ENCODE measurements at places on chromosomes 7 and 10.

DNA sequence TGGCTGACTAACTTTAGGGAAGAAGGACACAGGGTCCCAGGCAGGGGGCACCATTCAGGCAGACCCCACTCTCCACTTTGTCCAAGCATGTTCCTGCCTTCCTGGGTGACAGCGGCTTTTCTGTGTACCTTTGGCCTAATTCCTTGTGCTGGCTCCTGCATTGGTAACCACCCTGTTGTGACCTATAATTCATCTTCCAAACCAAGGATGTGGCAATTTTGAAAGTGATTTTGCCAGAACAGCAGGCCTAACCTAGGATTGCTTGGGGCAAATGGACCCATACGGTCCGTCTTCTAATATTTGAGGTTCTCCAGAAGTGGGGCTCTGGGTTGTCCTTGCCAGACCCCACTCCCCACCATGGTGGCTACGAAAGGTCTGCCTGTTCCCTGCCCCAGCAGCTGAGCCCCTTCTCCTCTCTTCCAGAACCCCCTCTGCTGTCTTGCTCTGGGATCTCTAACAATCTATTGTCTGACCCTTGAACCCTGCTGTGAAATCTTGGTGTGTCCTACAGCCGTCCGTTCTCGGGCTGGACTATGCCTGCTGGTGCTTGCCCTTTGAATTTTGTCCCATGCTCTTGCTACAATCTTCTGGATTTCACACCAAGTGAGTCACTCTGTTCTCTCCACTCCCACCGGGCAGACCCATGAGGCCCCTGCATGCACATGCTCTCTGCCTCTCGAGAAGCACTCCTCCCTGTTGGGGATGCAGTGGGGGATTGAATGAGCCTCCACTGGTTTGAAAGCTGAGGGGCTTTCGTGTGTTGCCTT, 316.0 kb downstream of the CXCL12 start:
- DNase-seq: no peak

- no peak for DNase-seq
These were observed 35.9 kb downstream of the UPF2 start for GRCh38 chr10:12006671-12007070.

GRCh38 chr7:70383066-70383782, 748.7 kb upstream of the GALNT17 start:
- DNase-seq: no peak

GRCh38 chr10:9437131-9437530, 1382.6 kb downstream of the GATA3 start:
- no peak for DNase-seq

- peak; percentile 89 for DNase-seq
These were observed 246.1 kb downstream of the KLF6 start for GRCh38 chr10:3538656-3539531.

DNA sequence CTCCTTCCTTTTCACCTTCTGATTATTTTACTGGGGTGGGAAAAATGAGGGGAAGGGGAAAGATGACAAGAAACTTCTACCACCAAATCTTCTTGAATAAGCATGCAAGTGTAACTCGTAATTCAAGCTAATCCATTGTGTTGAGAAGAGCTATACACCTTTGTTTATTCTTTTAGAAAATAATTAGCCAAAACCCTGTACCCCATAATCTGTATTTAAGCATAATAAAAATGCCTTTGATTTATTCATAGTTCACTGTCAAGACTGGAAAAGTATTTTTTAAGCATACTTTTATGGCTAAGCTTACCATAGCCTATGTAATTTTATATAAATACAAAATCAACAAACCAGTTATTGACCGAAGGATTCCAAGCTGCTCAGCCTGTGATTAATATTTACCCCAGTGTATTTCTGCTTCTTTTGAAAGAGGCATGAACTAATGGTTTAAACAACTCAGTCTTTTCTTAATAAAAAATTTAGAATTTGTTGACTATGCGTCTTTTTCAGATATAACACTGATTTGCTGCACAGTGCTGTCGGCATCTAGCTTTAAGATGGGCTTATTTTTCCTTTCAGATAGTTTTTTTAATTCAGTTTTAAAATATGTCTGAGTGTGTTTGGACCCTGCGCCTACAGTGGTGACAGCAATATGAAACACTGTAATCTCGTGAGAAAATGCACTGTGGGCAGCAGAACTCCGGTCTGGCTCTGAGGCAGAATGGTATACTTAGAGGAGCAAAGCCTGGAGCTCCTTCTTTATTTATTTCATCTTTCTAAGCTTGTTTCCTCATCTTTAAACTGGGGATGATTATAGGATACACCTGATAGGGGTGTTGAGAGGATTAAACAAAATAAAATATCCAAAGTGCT, 238.8 kb upstream of the LRGUK start:
- DNase-seq: no peak

- no peak for DNase-seq
These were observed 304.7 kb upstream of the AOAH start for GRCh38 chr7:37028909-37029440.

DNA sequence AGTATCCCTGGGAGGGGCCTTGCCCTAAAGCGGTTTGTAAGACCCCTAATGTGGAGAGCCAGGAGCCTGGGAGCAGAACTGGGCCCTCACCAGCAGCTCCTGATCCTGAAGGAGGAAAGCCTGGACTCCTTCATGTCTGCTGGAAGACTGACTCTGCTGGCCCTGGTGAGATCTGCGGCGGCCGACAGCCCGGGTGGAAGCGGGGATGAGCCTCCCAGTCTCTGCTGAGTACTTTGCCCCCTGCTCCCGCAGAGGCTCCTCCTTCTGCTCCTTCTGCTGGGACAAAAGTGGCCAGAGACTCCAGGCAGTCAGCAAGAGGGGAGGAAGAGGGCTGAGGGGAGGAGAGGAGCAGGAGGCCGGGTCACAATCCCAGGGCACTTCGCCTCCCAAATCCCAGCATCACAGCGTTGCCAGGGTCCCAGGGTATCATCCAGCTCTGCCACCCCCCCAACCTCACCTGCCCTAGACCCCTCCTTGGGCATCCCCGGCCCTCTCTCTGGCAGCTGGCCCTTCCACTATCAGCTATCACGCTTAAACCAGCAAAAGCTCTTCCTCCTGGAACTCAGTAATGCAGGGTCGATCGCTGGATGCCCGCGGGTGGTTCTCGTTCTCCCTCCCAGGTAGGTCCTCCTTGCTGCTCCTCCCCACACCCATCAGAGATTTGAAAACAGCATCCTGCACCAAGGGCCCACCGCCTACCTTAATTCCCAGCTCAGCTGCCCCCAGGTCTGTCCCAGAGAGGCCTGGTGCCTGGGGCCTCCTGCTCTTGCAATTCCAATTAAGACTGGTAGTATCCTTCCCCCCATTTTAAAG, 7.9 kb downstream of the TBATA start:
- DNase-seq: no peak

GRCh38 chr10:70600512-70601395, 1.8 kb downstream of the PRF1 start:
- no peak for DNase-seq

GRCh38 chr10:103958996-103959395, 7.9 kb upstream of the SLK start:
- no peak for DNase-seq

- DNase-seq: no peak
These were observed 224.6 kb upstream of the PITRM1 start for GRCh38 chr10:3397231-3397630.

GRCh38 chr10:12481924-12482323, 132.6 kb downstream of the CAMK1D start:
- DNase-seq: no peak

- DNase-seq: no peak
These were observed 611.2 kb upstream of the MGMT start for GRCh38 chr10:128855618-128856428.

GRCh38 chr10:89666138-89666537, 21.1 kb upstream of the PANK1 start:
- no peak for DNase-seq

GRCh38 chr7:47478017-47478344, 103.9 kb downstream of the TNS3 start:
- no peak for DNase-seq

- no peak for DNase-seq
These were observed 25.7 kb downstream of the ELN start for GRCh38 chr7:74053589-74054186.

All from smooth muscle cell of the brain vasculature (primary cell).